ENCODE measurements at places on chromosomes 4 and X. TPM values are rescaled to one million over a fixed set of nuclear protein-coding genes. Genes with fewer than 3 reads are reported as not detected.

DNA sequence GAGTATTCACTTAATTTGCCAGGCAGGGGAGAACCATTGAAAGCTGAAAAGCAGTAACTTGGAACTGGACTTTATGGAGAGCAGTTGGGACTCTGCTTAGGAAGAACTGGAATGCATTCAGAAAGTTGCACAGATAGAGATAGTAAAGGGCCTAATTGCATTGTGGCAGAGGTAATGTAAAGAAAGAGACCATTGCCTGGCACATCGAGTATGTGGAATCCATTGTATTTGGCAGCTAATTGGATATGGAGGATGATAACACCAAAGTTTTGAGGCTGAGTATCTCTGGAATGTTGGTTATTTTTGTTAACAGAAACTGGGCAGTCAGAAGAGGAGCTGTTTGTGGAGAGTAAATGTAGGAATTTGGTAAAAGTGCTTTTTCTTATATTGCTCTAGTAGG, 169.9 kb downstream of the BMPR1B start:
- peaks cover 12% of the 10 kb centered on the region for H3K4me1 ChIP-seq
- H3K27me3 ChIP-seq: no peaks in the 10 kb centered on the region
- H3K4me3 ChIP-seq: no peak overlapping the region
- no peaks in the 10 kb centered on the region for H3K36me3 ChIP-seq

Gene IQCM
- not detected for total RNA-seq

- DNase-seq: peak; percentile 47
- peaks cover 5% of the 10 kb centered on the region for H3K36me3 ChIP-seq
- no peaks in the 10 kb centered on the region for H3K27me3 ChIP-seq
- peaks cover 13% of the 10 kb centered on the region for H3K4me1 ChIP-seq
These were observed 552 bp downstream of the ADH5 start for GRCh38 chr4:99088023-99088449.

DNA sequence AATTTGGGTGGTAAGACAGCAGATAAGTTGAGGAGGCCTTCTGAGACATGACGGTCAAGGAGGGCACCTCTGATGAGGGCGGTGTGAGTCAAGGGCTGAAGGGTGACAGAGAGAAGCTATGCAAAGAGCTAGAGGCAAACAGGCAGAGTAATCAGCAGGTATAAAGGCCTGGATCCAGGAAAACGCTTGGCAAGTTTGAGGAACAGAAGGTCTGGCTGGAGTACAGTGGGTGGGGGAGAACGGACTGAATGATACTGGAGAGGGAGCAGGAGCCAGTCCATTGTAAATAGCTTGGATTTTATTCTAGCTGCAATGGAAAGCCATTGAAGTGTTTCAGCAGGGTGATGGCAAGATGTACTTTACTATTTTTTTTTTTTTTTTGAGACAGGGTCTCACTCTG, 39.3 kb downstream of the RAB33B start:
- H3K4me1 ChIP-seq: no peaks in the 10 kb centered on the region
- no peak for DNase-seq
- H3K27me3 ChIP-seq: no peaks in the 10 kb centered on the region
- no peak overlapping the region for H3K4me3 ChIP-seq
- no peak overlapping the region for H3K27ac ChIP-seq
